ENCODE measurements at places on chromosomes 16 and 17.

DNA sequence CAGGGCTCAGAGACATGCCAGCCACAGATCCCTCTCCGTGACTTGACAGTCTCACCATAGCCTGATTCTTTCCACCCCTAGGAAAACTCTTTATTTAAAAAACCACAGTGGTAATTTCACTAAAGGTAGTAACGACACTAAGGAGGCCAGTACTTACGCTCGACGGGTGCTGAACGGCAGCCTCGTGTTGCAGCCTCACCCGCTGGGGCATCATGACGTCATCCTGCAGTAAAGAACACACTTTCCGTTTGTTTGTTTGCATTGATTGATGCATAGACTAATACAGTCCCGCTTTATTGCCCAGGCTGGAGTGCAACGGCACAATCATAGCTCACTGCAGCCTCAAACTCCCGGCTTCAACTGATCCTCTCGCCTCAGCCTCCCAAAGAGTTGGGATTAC is 65.1 kb upstream of the METRNL start:
- DNase-seq, result no peak

GRCh38 chr17:7404737-7405349 is 946 bp upstream of the TMEM256 start:
- DNase-seq, result no peak

- DNase-seq, result no peak
Measured at GRCh38 chr17:46199379-46199778, 6.2 kb upstream of the KANSL1 start.

DNA sequence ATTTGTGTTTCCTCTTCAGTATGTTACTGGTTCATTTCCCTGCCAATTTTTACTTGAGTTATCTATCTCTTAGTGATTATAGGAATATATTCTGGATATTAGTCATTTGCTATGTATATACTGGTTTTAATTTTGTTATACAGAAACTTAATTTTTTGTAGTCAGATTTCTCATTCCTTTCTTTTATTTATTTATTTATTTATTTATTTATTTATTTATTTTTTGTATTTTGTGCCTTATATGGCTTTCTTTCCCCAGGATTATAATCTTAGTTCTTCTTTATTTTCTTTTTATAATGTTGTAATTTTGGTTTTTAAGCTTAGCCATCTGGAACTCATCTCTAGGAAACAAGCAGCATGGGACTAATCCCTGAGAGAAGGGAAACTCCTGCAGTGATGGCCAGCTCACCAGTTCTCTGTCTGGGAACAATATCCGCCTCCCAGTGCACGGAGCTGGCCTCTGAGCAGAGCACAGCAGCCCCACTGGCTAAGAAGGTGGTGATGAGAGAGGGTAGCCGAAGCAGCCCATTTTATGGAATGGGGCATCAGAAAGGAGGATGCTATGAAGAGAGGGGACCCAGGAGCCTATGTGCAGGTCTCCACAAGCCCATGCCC is 54.5 kb upstream of the ADORA2B start:
- DNase-seq, result no peak

DNA sequence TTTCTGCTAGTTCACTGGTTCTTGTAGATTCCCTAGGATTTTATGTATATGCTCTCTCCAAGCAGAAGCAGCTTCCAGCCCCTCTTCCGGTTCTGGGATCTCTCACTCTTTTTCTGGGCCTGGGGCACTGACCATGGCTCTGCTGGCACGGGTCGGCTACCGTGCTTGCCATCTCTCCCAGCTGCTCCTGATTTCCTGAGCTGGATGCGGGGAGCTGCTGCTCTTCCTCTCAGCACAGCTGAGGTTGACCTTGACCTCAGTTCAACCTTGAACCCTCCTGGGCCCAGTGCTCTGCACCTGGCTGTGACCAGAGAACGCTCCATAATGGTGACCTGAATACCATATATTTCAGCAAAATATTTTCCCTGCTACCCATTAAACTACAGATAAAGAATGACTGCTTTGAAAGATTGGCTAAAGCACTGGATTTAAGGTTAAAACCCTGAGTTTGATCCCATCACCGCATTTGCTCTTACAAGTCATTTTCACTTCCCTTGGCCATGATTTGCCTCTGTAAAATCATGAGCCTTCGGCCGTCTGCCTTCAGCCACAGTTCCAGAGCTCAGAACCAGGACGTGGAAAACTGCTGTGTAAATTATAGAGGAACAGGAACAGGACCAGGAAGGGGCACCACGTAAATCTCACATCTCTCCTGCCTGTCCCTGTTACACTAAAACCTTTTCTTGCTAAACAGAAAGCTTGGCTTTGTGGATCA is 130.8 kb upstream of the CHMP6 start:
- DNase-seq, result no peak

DNA sequence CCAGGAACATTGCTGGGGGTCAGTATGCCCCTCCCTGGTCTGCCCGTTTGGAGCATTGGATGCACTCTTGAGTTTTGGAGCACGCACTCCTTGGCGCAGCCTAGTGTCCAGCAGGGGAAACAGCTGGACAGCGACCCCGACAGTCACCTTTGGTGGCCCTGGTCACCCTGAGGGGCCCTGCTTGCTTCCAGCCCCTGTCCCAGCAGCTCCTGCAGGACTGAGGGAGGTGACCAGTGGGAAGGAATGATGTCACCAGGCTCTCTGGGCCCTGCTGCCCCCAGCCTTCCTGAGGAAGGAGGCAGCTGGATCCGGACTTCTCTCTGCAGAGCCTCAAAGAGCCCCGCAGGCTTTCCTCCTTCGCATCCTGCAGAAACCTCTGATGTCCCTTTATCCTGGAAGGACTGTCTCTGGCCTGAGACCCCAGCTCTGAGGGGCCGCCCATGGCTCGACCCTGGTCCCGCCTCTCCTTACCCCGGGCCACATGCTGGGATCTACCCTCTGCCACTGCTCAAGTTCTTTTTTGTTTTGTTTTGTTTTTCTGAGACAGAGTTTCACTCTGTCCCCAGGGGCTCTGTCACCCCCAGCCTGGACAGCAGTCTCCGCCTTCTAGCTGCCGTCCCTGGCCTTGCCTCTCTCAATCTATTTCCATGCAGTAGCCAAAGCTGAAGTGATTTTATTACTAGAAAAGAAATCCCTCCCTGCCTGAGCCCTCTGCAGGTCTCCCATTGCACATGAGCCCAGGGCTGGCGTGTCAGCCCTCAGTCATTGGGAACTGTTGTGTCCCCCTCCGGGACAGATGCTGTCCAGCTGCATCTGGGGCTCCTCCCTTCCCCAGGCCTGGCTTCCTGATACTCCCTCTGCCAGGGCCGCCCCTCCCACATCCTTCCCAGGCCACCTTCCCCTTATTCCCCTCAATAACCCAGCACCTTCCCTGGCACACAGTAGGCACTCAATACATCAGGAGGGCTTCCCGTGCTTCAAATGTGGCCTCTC is 11.6 kb downstream of the ZSCAN10 start:
- no peak for DNase-seq

DNA sequence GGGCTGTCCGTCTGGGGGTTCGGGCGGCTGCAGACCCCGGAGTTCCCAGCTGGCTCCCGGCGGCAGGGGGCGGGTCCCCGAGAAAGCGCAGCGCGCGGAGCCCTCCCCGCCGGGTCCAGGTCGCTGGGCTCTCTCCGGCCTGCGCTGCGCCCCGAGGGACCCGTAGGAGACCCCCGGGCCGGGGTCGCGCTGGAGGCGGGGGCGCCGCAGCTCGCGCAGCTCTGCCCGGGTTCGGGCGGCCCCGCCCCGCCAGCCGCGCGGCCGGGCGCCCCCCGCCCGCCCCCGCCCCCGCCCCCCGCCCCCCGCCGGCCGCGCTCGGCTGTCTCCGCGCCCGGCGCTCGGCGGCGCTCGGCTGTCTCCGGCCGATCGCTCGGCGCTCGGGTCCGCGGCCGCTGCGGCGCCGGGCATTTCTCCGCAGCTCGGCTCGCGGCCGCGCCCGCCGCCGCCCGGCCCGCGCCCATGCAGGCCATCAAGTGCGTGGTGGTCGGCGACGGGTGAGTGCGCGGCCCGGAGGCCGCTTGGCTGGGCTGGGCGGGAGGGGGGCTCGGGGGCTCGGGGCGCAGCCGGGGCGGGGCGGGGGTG is at the start of gene RAC3:
Gene RAC3, plus strand, starts transcription at position 376 of the 582 bp plus-strand sequence. Its CDS starts 84 bp downstream, at position 460.
- no peak for DNase-seq

DNA sequence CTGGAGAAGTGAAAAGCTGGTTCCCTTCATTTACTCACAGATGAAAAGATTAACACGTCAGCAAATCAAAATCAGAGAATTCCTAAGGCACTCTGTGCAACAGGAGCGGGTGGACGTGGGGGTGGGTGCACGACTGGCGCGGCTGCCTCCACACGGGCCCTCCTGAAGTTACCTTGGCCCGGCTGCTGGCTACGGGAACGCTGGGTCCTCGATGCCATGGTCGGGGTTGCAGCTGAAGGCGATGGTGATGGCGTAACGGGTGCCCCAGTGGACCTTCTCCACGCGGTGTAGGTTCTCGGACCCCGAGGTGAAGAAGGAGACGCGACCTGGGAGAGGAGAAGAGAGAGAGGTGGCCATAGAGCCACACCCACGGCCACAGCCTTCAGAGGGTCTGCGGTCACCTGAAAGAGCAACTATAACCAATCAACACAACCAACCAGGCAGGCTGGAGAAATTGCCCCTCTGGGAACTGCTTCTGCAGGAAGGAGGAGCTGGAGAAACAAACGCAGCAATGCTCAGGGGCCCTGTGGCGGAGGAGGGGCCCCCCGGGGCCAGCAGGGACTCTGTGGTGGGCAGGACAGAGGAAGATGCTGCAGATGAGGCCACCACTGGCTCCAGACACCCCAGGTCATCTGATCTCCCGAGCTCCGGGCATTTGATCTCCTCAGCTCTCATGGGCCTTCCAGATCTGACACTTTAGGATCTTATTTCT is 20.8 kb downstream of the UTS2R start:
- DNase-seq, result no peak

GRCh38 chr17:13135506-13135905 is 117.7 kb upstream of the ELAC2 start:
- no peak for DNase-seq

GRCh38 chr17:31582151-31582907 is 190.9 kb downstream of the RAB11FIP4 start:
- DNase-seq, result no peak

GRCh38 chr17:2967515-2967914 is 95.9 kb downstream of the OR1D5 start:
- no peak for DNase-seq

DNA sequence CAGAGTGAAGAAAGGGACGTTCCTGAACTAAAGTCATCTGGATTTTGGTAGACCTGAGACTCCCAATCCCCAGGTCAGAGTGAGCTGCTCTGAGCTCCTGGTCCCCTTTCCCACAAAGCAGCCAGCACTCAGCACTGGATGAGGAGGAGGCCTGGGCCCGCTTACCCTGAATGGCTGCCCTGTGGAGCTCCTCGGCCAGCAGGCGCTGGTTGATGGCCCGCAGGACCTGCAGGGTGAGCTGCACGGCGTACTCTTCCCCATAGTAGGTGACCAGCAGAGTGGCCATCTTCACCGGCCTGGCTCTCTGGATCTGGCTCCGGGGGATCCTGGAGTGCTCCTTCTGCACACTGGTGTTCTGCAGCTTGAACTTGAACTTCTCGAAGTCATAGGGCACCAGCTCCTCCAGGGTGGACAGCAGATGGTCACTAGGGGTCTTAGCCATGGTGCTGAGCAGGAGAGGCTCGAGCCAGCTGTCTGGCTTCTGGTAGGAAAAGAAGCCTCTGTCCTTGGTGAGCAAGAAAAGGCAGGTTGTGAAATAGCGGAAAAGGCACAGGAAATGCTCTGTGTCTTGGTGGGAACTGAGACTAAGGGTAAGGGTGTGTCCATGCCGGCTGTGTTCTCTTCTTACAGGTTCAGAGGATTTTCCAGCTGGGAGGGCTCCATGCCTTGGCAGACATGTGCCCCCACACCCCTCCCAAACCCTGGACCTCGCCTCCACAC is at the start of gene MEFV:
Gene MEFV, minus strand, starts transcription at position 488 of the 720 bp plus-strand sequence. Its CDS starts 46 bp downstream, at position 442.
- DNase-seq, result no peak

DNA sequence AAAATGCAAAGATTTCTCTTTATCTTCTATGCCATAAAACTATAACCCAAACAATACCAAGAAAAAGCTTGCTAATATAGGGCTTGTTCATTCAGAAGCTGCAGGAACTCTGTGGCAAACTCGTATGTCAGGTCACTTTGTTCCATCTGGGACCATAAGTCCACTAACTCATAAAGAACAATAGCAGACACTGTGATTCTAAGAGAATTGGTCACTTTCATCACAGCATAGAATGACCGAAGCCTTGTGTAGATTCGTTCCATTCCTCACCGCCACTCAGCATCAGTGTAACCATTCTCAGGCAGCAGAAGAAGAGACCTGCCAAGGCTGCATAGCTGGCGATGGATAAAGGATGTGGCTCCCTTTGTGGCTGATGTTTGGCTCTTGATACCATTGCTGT is 30.3 kb upstream of the VAT1L start:
- DNase-seq, result no peak

GRCh38 chr16:58415003-58415402 is 22.7 kb downstream of the GINS3 start:
- no peak for DNase-seq

DNA sequence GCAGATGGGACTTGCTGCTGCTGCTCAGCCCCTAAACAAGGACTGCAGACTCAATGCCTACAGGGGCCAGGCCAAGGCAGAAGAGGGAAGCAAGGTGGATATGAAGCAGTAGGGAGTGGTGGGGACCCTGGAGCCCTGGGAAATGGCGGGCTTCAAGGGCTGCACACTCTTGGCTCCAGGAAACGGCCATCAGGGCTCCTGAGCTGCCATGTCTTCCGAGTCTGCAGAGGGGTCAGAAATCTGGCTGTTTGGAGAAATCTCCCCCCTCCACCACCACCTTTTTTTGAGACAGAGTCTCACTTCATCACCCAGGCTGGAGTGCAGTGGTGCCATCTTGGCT is 169.1 kb downstream of the KATNIP start:
- DNase-seq, result no peak

GRCh38 chr16:9345046-9345445 is 253.6 kb downstream of the HAPSTR1 start:
- no peak for DNase-seq

DNA sequence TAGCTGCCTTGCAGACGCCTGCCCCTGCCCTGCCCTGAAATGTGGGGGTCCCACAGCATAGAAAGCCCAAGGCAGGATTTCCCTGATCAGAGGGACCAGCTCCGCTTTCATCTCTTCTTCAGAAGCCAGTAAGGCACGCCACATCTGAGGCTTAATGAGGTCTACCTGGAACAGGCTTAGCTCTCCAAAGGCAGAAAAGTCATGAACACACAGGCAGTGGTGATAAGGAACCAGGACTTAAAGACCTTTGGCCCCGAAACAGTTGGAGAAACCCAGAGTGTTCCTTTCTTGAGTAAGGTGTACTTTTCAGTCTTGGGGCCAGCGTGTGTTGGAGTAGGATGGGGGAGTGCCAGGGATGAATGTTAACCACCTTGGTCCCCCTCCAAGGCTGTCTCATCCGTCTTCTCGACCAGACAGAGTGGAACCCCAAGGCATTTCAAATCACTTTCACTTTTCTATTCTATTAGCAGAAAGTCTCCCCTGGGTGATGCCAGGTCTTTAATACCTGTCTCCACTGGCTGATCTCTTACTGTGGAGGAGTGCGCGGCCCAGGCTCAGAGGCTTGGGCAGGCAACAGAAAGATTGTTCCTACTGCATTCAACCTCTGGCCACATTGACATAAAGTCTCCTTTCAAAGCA is 43.9 kb downstream of the TMEM186 start:
- no peak for DNase-seq
